ENCODE measurements at places on chromosomes 4 and X.
A peak's percentile ranks its signal among the peaks of the same experiment; 100 is the strongest.

DNA sequence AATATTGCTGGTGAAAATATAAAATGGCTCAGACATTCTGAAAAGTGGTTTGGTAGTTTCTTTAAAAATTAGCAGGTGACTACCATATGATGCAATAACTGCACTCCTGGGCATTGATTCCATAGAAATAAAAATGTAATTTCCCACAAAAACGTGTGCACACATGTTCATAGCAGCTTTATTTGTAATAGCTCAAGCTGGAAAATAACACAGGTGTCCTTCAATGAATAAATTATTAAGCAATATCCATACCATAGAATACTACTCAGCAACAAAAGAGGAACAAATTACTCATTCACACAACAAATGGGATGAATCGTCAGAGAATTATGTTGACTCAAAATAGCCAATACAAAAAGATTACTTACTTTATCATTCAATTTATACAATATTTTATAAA, 893.7 kb upstream of the SLIT2 start:
- DNase-seq: no peak

DNA sequence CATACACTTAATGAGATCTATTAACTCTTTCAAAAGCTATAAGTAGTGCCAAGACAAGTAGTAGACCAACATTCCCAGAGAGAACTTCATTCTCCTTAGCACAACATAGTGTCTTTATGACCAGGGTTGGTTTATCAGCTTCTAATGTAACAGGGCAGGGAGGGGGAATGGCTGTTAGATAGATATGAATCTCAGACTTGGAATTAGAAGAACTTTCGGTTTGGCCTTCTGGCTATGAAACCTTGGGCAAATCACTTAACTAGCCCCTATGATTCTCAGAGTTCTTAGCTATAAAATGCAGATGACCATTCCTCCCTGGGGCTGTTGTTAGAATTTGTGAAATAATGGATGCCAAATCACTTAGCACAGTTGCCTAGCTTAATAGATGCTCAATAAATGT, 132.2 kb downstream of the SLC10A7 start:
- no peak for DNase-seq

GRCh38 chr4:42396752-42397634, at the start of gene SHISA3:
Gene SHISA3, plus strand, starts transcription at chr4:42397488. Its CDS starts 569 bp downstream, at chr4:42398057.
- no peak for DNase-seq

GRCh38 chr4:1086011-1086410, 27.4 kb downstream of the RNF212 start:
- no peak for DNase-seq

DNA sequence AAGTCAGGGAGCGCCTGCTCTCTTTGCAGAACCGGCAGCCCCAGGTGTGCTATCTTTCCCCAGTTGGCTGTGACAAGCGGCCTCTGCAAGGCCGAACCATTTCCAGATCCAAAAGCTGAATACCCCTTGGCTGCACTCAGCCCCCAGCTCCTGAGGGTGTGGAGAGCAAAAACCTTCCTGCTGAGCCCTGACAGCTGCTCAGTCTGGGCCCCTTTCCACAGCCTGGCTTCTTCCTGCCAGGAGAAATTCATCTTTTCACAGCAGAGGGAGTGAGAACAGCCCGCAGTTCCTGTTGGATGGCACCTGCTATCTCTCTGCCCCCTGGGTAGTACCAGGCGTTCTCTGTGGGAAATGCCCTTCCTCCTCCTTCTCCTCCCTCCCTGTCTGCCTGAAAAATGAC, 78.4 kb downstream of the DRD5 start:
- DNase-seq: no peak

DNA sequence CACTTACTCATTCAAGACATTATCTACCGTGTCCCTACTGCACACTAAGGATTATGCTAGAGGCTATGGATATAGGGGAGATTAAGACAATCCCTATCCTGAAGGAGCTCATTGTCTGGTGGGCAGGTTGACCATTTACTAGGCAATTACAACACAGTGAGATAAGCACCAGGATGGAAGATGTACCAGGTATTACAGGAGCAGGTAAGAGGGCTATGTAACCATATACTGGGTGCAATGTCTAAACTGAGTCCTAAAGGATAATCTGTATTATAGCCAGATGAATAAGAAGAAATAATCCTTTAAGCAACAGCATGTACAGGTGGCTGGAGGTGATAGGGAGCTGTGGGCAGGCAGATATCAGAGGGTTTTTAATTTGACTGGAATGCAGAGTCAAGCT, 113.3 kb upstream of the TBC1D9 start:
- no peak for DNase-seq

DNA sequence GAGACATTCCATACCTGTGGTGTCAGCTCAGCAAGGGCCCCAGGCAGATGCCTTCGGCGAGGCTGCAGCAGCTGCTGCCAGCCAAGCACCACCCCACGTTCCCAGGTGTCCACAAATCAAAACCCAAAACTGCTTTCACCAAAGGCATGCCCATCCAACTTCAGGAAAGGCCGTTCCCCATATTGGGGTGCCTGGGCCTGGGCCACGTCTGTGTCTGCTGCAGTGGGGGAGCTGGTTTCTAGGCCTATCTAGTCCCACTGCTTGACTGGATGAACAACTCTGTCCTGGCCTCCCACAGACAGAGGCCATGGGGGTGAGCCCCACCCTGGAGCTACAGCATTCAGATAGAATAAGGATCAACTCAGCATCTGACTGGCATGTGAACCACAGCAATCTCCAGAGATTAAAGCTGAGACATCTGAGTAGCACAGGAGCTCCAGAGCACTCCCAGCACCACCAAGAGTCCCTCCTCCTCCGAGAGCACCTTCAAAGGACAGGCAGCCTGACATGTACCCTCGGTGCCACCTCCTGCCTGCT, 37.0 kb downstream of the NAT8L start:
- no peak for DNase-seq

DNA sequence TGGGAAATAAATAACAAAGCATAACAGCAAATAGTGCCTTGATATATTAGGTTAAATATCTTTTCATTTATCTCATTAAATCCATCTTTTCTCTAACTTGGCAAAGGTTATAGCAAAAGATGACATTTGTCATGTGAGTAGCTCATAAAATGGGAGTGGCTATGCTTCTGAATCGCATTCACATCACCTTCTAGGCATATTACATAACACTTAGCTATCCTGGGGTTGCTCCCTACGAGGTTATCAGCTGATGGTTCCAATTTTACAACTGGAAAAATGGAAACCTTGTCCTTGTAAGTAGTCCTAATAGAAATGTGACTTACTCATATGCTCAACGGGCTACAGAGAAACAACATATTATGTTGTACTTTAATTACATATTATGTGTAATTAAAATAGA, 10.3 kb upstream of the CASP6 start:
- DNase-seq: no peak

- no peak for DNase-seq
Observed at GRCh38 chr4:103895876-103896465, 176.2 kb upstream of the TACR3 start.

GRCh38 chrX:124274438-124275181, 57.9 kb upstream of the TEX13D start:
- no peak for DNase-seq

GRCh38 chr4:84954982-84955567, 11.4 kb downstream of the WDFY3 start:
- no peak for DNase-seq

DNA sequence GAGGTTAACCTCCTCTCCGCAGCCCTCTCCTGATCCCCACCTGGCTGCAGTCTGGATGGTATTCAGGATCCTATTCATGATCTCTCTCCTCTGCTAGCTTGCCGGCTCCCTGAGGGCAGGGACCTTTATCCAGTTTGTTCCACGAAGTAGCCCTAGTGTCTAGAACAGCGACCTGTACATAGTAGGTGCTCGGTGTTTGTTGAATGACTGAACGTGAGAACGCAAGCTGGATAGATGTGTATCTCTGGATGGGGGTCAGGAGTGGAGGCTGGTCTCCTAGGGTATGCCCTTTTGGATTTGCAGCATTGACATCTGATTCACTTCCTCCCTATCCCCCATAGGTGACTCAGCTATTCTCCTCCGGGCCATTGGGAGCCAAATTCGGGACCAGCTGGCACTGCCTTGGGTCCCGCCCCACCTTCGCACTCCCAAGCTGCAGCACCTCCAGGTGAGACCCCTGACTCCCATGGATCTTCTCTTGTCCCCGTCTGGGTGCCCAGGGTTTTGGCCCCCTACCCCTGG, 7.3 kb downstream of the CCDC22 start:
- DNase-seq: no peak

DNA sequence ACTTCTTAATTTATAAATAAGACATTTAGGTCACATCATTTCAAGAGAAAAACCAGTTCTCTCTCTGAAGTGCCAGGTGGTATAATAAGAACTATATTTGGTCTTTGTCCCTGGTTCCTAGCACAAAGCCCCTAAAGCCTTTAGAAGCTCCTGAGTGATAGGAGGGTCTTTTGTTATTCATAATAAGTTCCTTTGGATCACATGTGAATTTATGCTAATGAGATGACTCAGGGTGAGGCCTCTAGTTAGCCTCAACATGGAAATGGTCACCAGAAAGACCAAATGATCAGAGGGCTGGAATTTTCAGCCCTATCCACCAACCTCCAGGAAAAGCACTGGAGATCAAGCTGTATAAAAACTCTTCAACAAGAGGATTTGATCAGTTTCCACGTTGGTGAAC, 68.1 kb upstream of the BLTP1 start:
- no peak for DNase-seq

- DNase-seq: peak; percentile 83
Observed at GRCh38 chr4:122045533-122045932, 93.7 kb upstream of the TRPC3 start.

DNA sequence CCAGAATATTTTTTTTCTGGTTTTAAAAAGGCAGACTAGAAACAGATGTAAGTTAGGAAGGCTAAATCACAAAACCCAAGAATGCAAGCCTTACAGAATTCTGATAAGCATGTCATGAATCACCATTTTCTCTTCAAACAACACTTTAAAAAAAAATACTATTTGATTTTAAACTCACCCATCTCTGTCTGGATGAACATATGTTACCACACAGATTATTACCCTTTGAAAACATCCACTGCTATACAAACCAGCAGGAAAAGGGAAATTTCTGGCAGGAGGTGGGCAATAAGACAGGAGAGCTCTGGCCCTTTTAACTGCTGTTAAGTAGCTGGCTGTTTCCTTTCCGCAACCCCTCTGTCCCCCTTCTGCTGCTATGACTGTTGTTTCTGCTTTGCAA, 317.7 kb upstream of the NOCT start:
- peak; percentile 49 for DNase-seq

DNA sequence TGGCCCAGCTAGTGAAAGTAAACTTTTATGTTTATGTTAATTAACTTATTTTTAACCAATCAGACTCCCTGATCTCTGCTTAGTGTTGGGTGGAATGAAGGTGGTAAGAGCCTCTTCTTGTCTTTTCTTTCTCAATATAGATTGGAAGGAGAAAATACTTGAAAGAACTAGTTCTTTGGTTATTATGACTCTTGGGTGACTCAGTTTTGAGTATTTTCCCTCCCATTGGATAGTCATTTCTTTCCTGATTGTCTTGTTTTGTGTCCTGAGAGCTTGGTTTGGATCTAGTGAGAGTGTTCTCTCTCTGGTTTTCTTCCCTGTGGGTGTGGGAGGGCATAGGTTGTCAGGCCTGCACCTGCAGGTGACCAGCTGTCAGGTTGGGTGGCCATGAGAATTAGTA, 172.0 kb upstream of the GLRA2 start:
- no peak for DNase-seq

GRCh38 chr4:182246401-182247205, 3.4 kb downstream of the TENM3 start:
- DNase-seq: no peak

- DNase-seq: no peak
Observed at GRCh38 chr4:56438766-56439165, 2.7 kb downstream of the PAICS start.

DNA sequence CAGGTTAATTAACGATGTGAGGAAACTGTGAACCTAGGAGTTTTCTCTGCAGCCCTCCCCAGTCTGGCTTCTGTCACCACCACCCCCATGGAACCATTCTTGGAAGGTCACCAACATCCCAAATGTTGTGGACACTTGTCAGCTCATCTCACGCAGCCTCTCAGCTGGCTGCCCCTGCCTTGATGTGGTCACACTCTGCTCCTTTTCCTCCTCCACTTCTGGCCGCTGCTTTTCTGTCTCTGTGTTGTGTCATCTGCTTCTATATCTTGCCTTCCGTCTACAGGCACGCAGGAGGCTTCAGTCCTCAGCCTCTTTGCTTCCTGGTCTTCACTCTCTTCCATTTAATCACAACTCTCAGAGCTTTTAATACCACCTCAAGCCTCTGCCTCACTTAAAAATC, 371.5 kb upstream of the SLIT2 start:
- no peak for DNase-seq

DNA sequence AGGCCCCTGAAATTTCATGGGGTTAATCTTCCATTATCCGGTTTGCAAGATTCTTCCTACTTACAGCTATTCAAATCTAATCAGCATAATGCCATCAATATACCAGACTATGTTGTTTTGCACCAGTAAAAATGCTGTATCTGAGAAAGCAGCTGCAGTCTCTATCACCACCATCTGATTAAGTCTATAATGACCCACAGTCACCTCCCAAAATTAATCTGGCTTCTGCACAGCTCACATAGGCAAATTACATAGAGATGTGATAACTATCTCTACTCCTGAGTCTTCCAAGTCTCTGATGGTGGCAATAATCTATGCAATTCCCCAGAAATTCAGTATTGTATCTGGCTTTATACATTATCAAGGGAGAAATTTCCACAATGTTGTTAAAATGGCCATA, 113.2 kb downstream of the STPG2 start:
- no peak for DNase-seq

GRCh38 chr4:112978691-112979472, 70.6 kb upstream of the ANK2 start:
- DNase-seq: no peak

DNA sequence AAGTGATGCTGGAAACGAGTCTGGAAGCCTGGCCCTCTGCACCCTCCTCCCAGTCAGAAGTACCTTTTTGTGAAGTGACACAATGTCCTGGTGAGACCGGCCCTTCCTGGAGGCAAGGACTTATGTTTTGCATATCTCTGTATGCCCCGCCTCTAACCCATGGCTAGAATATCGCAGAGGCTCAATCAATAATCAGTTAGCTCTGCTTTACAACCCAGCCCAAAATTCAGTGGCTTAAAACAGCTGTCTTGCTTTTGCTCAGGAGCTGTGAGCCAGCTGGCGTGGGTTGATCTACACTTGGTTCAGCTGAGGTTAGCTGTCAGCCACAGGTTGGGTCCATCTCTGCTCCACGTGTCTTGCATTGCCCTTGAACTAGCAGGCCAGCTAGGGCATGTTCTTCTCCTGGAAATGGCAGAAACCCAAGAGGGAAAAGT, 98.8 kb upstream of the METTL14 start:
- DNase-seq: no peak

DNA sequence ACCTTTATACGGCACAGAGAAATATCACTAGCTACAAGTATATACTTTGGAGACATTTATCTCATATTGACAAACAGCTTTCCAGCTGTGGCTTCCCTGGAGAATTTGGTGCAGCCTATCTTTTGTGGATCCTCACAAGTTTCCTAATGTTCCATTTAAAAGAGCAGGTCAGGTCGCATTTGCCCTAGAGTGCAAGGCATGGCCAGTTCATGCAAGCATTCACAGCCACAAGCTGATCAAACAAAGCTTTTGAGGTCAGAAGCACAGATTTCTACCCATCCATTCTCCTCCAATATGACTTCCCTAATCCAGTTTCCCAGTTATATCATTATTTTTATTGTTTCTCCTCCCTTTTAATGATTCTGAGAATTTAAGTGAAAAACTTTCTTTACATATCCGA, 1008.4 kb upstream of the AGA start:
- no peak for DNase-seq

- DNase-seq: no peak
Observed at GRCh38 chrX:2538031-2538757, 37.4 kb upstream of the DHRSX start.
